ENCODE measurements at places on chromosomes 4 and X. TPM values are rescaled to one million over a fixed set of nuclear protein-coding genes. Genes with fewer than 3 reads are reported as not detected.
A peak's percentile ranks its signal among the peaks of the same experiment; 100 is the strongest.

DNA sequence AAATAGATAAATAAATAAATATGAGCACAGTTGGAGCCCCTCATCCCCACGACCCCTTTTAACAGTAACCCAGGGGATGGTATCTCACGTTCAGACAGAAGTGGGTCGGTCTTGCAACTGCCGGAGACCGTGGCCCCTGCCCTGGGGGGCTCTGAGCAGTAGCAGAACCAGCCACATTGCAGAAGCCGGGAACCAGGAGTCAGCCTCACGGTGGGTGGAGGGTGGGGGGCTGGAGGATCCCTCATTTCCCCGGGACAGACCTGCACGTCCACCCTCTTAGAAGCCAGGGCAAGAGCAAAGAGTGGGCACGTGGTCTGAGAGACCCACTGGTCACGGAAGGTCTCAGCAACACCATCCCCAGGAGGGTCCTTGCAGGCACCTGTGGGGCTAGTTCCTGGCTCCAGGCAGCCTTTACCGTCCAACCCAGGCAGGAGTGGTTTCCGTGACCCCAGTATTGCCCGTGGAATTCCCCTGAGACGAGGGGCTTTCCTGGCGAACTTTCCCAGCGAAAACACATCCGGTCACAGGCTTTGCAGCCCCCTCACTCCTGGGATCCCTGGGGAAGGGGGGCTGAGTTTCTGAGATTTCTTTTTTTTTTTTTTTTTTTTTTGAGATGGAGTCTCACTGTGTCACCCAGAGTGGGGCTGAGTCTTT, 8.8 kb upstream of the IL3RA start:
- no peak for DNase-seq

Gene MBTPS2
- total RNA-seq = 6.9 TPM

- no peak for DNase-seq
Measured at GRCh38 chr4:183485411-183486160, 19.3 kb upstream of the ING2 start.

DNA sequence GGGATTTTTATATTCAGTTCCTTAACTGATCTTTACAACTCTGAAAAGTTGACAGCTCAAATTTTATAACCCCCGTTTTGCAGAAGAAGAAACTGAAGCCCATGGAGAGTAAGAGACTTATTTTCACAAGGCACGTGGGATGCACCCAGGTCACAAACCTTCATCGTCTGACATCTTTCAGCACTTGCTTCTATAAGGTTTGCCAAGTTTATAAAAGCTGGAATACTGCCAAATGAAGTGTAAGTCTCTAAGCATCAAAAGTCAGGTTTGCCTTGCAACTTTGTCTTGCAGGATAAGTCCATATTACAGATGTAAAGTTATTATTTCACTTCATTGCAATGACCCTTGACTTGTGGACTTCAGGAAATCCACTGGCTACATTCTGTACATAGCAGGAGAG, 6.3 kb upstream of the KCNIP4 start:
- DNase-seq = no peak

- no peak for DNase-seq
Measured at GRCh38 chr4:128309585-128309984, 22.0 kb upstream of the PGRMC2 start.

Gene SLC10A4
- total RNA-seq = not detected

GRCh38 chr4:174047363-174047762, 236.1 kb downstream of the FBXO8 start:
- no peak for DNase-seq

Gene LDB2
- total RNA-seq = 35.2 TPM

Gene MGARP
- 7.1 TPM for total RNA-seq

DNA sequence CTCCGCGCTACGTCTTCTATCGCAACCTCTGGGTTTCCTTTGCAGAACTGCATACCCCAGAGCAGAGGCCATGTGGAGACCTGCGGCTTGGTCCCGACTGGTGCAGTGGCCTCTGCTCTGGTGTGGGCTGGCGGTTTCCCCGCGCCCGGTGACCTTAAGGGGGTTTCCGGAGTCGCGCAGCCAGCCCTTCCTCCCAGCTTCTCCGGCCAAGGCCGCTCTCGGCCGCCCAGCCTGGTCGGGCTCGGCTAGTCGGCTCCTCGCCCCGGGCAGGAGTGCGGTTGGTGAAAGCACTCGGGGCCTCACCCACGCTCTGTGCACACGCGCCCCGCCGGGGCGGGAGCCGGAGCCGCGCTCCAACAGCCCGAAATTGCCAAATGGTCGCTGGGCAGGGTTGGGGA, 84.9 kb downstream of the BCOR start:
- DNase-seq = no peak

Gene MAGEA9B
- not detected for total RNA-seq

Gene SLC16A2
- 6.4 TPM for total RNA-seq

Gene SH3RF1
- total RNA-seq = 7.8 TPM

DNA sequence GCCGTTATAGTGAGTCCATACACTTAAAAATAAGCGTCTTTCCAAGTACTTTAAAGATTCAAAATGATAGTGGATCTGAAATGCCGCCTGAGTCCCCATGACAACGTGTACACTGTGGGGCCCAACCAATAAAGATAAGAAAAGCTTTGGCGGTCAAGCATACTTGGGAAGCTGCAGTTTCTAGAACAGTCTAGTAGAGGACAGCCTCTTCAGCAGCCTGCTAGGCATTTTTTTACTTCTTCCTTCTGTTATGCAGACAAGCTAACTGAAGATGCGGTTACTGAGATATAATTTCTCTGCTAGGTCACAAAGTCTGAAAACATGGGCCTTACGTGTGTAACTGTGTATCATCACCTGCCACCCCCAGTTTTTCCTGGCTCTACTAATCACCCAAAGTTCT, 402 bp upstream of the UPRT start:
- DNase-seq = no peak

DNA sequence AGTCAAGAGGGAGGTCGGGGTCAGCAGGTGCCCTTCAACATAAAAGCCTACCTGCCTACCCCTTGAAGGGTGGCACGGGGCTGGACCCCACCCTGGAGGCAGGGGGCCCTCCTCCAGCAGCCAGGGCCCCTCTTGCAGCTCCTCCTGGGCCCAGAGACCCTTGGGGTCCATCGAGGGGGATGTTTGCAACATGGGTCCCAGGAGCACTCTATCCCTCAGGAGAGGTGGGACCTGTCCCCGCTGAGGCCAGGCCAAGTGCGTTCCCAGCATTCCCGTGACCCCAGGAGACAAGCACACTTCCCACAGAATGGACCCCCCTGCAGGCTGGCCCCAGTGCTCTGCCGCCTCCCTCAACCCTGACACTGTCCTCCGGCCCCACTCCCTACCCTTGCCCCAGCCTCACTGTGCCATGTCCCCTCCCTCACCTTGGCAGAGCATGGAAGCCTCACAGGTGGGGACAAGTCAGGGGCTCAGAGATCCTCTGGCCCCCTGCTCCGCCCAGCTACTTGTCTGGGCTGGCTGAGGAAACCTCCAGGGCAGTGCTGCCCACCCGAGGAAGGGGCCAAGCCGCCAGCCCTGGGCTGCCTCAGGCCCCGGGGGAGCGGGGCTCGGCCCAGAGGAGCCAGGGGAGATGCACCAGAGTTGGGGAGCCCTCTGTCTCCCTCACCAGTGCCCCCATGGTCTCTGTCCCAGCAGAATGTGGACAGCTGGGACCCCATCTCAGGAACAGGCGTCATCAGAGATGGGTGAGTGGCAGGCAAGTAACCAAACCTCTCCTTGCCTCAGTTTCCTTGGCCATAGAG, 2.2 kb downstream of the MXD4 start:
- DNase-seq = peak; percentile 57

Gene FGG
- not detected for total RNA-seq

GRCh38 chr4:160928482-160928881, 1235.3 kb downstream of the FSTL5 start:
- DNase-seq = no peak

Gene HPGD
- total RNA-seq = 3.1 TPM

- no peak for DNase-seq
Measured at GRCh38 chr4:136281889-136282288, 1250.4 kb downstream of the PCDH18 start.

- no peak for DNase-seq
Measured at GRCh38 chrX:70485466-70485865, 40.8 kb downstream of the DLG3 start.

GRCh38 chrX:16134936-16135335, 11.6 kb downstream of the GRPR start:
- no peak for DNase-seq

Gene ART3
- total RNA-seq = 75.6 TPM

Gene DOK7
- total RNA-seq = 68.9 TPM

GRCh38 chr4:125849869-125850268, 535.1 kb downstream of the FAT4 start:
- no peak for DNase-seq

DNA sequence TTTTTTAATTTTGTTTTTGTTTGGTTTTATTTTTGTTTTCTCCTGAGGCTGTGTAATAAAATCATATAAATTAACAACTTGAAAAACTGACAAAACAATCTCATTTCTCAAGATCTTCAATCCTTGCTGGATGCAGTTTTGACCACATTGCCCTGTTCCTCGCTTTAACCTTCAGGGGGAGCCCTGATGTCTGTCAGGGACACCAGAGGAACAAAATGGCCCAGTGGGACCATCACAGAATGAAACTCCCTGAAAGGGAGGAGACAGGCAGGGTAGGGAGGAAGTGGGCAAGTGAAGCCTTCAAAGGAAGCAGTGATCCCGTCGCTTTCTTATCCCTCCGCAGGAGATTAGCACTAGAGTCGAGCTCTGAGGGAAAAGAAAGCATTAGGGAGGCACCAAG, 274.9 kb upstream of the LDB2 start:
- no peak for DNase-seq

DNA sequence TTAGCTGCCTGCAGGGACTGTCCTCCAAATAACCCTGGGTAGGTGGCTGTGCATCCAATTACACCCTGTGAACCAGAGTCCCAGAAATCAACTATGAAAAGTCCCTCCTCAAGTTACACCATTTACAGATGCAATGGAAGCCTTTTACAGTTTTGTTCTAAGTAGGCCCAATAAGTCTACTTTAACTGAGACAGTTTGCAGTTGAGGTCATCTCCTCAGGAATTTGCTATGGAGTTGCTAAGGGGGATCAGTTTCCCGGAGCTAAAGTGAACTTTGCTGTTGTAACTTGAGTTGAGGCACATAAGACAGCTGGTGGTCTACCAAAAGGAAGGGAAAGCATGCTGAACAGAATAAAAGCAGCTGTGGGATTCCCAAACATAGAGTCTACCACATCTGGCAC, 121.6 kb upstream of the STK26 start:
- DNase-seq = no peak

Gene NXF2B
- total RNA-seq = not detected

DNA sequence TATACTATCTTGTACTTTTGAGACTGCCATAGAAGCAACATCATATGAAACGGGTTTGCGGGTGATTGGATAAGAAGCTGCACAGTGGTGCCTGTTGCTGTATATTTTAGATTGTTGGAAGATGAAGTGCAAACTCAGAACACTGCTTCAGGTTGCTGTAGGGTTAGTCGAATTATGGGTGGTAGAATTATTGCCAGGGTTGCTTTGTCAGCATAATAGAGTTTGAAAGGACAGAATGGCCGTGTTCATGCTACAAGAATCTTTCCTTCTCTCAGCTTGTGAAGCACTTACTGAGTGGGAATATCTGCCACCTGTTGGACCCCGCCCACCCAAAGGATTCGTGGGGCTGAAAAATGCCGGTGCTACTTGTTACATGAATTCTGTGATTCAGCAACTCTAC, 115.5 kb downstream of the USP9X start:
- DNase-seq = no peak

DNA sequence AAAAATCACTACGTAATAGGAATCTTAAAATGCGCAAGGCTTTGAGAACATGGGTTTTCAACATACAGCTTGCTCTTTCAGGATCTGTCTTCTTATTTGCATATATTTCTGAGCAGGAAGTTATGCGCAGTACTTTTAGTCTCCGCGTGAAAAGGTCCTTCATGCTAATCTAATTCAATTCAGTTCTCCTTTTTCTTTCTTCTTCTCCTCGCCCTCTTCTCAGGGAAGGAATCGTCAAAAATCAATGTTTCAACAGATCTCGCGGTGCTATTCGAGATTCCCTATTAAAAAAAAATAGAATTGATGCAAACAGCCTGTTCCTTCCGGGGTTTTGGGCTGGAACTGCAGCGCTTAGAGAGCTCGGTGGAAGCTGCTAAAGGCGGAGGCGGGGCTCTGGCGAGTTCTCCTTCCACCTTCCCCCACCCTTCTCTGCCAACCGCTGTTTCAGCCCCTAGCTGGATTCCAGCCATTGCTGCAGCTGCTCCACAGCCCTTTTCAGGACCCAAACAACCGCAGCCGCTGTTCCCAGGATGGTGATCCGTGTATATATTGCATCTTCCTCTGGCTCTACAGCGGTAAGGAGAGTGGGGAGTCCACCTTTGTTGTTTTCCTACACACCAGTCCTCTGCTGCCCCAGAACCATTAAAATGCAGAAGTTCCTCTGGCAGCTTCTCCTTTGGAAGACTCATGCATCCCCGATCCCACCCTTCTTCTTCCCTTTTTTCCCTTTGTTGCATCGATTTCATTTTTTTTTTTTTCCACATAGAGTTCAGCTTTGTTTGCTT, at the start of the genes HMGN5 and SH3BGRL:
Gene HMGN5 (minus strand): TSS at position 243 of the 785 bp plus-strand sequence. CDS start 80,364 bp downstream, outside the sequence.
Gene SH3BGRL (plus strand): TSS at position 432 of the 785 bp plus-strand sequence. CDS start 99 bp downstream, at position 531.
- DNase-seq = peak; percentile 76

DNA sequence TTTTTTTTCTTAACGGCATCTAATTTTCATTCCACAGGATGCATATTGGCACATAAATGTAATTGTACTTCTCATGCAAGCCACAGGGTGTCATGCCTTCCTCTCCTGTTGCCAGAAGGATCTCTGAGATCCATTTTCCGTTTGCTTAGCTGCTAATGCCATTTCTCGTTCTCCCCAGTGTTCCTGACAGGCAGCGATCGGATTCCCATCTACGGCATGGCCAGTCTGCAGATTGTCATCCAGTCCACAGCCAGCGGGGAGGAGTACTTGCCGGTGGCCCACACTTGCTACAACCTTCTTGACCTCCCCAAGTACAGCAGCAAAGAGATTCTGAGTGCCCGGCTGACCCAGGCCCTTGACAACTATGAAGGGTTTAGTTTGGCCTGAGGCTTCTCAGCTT, 8.9 kb upstream of the NAP1L5 start:
- DNase-seq = no peak

Gene RBMX2
- 15.8 TPM for total RNA-seq

DNA sequence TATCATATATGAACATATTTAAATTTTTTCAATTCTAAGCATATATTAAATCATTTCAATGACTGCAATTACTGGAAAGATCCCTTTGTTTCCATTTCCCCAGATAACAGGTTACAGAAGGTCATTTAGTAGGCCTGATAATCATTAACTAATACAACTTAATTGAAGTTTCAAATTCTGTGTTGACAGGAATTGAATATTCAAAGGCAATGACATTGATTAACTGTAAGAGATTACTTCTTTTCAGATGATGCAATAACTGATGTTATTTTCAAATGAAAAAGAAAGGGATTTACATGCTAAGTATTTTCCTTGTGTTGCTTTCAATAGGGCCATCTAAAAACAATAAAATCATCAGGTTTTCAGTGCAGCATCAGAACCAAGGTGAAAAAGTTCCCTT, 81.1 kb upstream of the ENPEP start:
- DNase-seq = no peak

Gene ARSJ
- 5.6 TPM for total RNA-seq

Gene ITM2A
- 82.1 TPM for total RNA-seq

All from right atrium auricular region (tissue), 2 donors.